NCI-H1417 (cell line): ENCODE measurements at places on chromosomes 12 and 14.

- no peak for DNase-seq
Observed at GRCh38 chr14:34104489-34105397, 153.9 kb upstream of the EGLN3 start.

DNA sequence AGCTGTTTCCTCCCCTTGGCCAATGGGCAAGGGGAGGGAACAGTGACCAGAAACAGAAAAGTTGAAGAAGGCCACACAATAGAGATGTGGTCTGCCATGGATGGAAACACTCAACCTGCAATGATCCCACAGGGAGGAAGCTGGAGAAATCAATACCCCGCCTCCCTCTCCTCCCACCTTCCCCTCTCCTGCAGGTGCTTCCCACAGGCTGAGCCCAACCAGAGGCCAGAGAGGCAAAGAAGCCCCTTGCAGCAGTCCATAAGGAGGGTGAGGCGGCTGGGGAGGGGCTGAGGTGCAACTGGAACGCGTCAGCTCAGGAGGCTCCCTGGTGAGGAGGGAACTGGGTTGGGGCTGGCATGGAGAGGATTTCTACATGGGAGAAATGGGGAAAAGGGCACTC is 84.0 kb downstream of the RNF34 start:
- DNase-seq, result no peak

DNA sequence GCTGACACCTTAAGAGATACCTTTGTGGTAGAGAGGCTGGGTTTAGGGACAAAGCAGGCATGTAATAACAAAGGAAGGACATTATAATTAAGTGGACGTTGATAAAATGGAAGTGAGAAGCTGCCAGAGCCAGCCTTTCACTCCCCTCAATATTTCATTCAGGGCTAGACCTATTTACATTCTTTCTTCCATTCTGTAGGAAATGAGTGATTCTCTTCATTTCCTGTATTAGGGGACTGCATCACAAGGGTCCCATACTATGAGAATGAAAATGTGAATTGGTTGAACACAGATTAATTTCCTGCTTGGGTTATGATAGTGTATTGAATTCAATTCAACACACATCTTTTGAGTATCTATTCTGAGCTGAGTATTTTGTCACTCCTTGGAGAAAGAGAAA is 143.0 kb downstream of the OTOGL start:
- DNase-seq, result no peak

- no peak for DNase-seq
Observed at GRCh38 chr12:45959728-45960127, 30.6 kb downstream of the SCAF11 start.

GRCh38 chr12:46082490-46083200 is 92.3 kb upstream of the SCAF11 start:
- no peak for DNase-seq

DNA sequence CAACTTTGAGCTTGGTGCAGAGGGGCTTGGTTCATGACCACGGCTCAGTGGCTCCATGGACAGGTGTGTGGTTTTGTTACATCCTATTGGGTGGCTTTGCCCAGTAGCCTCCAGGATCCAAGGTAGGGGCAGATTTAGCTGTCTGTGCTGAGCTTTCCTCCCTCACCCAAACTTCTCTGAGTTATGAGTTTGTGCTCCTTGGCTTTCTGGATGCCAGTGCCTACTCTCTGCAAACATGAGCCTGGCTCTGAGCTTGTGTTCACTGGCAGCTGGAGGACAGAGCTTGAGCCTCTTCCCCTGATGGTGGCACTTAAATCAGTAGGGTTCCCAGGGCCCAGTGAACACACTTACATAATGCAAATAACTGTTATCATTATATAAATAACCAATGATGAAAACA is 45.3 kb upstream of the HECTD1 start:
- no peak for DNase-seq

- peak; percentile 0 for DNase-seq
Observed at GRCh38 chr14:63603749-63604277, 37.9 kb downstream of the WDR89 start.

- no peak for DNase-seq
Observed at GRCh38 chr12:89717759-89718523, 9.3 kb upstream of the ATP2B1 start.

GRCh38 chr12:1531153-1531653 is 63.2 kb downstream of the FBXL14 start:
- DNase-seq, result peak; percentile 72

- DNase-seq, result no peak
Observed at GRCh38 chr12:76863005-76863670, 15.7 kb downstream of the CSRP2 start.

- DNase-seq, result no peak
Observed at GRCh38 chr14:74547331-74547927, 53.9 kb downstream of the ISCA2 start.

DNA sequence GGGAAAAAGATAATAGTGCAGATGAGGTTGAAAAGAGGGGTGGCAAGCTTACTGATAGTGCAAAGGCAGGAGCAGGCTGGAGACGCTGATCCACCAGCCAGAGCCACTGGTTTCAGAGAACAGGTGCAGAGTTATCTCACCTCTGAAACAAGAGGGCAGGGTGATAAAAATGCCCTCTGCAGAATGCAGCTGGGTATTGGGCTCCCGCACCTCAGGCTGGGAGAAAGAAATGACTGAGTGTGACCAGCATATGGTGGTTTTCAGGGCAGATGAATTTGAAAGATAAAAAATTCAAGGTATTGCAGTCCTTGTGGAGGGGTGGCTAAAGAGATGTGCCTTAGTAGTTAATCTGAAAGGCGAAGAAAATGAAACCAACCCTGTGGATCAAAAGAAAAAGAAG is 2.9 kb upstream of the TMEM30B start:
- no peak for DNase-seq

GRCh38 chr12:43903686-43904085 is 67.8 kb downstream of the TMEM117 start:
- DNase-seq, result no peak

DNA sequence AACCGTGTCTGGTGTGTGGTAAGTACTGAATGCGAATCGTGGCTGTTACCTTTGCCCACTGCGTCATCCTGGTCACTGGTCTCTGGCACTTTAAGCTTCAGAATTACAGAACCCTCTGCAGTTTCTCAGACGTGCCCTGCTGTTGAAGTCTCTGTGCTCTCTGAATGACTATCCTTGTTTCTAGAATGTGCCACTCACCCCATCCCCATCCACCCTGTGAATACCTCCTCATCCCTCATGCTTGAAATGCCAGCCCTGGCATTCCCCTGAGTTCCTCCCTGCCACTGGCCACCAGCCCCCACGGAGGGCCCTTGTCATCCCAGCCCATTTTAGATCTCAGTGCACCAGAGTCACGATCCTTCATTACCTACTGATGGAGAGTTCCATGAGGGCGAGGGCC is 21.3 kb downstream of the TPCN1 start:
- DNase-seq, result no peak

- no peak for DNase-seq
Observed at GRCh38 chr12:68620519-68621471, 10.1 kb downstream of the RAP1B start.

GRCh38 chr14:39366460-39367386 is 65.5 kb downstream of the FBXO33 start:
- DNase-seq, result no peak
